ENCODE measurements at places on chromosomes 7 and 10. TPM values are rescaled to one million over a fixed set of nuclear protein-coding genes. Genes with fewer than 3 reads are reported as not detected.

NUTM2A gene
- total RNA-seq: 3.1 TPM

RBM20 gene
- 2.5 TPM for total RNA-seq

GPR26 gene
- 2.8 TPM for total RNA-seq

ABCC2 gene
- total RNA-seq: 0.63 TPM

OR2A5 gene
- total RNA-seq: not detected

SEMA3D gene
- total RNA-seq: 1.6 TPM

CHAT gene
- 0.63 TPM for total RNA-seq

HUS1 gene
- 27.5 TPM for total RNA-seq

TYW1B gene
- total RNA-seq: 5.3 TPM

KCND2 gene
- 60.1 TPM for total RNA-seq

FAM180A gene
- total RNA-seq: not detected

AGR2 gene
- not detected for total RNA-seq

CFAP58 gene
- total RNA-seq: 0.94 TPM

PAX4 gene
- not detected for total RNA-seq

SORBS1 gene
- total RNA-seq: 303 TPM

ADCK2 gene
- total RNA-seq: 34.1 TPM

WNT16 gene
- total RNA-seq: 0.31 TPM

ALOX5 gene
- total RNA-seq: 2.8 TPM

TMEM213 gene
- not detected for total RNA-seq

TMEM139 gene
- not detected for total RNA-seq

CALD1 gene
- 35.4 TPM for total RNA-seq

GGCT gene
- total RNA-seq: 13.5 TPM

ALDH18A1 gene
- 35.1 TPM for total RNA-seq

SFXN2 gene
- 11.0 TPM for total RNA-seq

ZNF727 gene
- 3.8 TPM for total RNA-seq

TRIL gene
- 8.8 TPM for total RNA-seq

GPAM gene
- total RNA-seq: 45.7 TPM

Data from parietal lobe (tissue), 2 donors.